ENCODE measurements at places on chromosomes 7 and 10.

GRCh38 chr10:113504423-113504822 lies 48.4 kb upstream of the HABP2 start:
- no peak for DNase-seq

- DNase-seq, result no peak
These were observed 155.7 kb upstream of the TMEM229A start for GRCh38 chr7:124188576-124188975.

DNA sequence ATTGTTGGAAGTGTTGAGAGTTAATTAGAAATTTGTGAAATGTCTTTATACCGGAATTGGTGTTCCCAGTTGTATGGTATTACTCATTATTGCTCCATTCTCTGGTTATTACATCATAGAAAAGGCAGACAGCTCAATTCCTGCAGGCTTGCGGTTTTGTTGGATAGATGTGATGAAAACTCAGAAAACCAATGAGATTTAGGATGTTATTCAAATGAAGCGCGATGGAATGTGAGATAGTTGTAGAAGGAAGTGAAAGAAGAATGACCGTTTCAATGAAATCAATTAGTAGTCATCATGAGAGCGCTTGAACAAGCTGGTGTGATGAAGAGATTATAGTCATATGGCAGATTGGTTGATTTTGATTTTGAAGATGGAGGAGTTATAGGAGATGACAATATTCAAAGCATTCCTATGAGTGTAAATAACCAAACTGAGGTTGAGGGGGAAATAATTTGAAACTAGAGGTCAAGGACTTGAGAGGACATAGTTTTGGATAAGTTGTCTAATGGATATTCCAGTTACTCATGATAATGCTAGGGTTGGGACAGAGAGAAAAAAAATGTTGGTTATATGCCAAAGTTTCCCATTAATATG lies 991.5 kb downstream of the NRG3 start:
- no peak for DNase-seq

- DNase-seq, result no peak
These were observed 406.1 kb downstream of the PARD3 start for GRCh38 chr10:34408956-34409355.

GRCh38 chr7:29105191-29105590 lies 41.1 kb downstream of the CPVL start:
- DNase-seq, result no peak

DNA sequence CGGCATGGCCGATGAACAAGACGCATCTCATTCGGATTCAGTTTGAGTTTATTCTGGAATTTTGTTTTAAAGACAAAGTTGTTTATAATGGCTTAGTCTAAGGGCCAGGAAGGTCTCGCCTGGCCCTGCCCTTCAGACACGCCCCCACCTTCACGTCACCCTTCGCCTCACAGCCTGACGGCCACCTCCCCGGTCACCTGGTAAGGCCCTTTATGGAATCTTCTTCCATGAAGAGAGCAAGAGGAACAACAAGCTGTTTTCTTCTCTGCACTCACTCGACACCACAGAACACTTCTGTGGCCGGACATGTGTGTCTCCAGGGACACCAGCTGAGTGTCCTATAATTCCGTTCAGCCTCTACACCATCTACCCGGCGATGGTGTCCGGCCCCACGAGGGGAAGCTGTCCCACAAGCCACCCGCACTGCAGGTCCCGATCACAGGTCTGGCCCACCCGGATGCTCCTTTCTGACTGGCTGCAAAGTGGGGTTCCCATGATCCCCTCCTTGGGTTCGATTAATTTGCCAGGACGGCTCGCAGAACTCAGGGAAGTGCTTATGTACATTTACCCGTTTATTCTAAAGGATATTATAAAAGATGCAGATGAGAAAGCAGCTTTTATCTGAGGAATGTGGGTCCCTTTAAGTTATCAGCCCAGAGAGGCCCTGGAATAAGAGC lies 17.4 kb upstream of the KNDC1 start:
- no peak for DNase-seq

GRCh38 chr10:79142064-79142491 lies 73.3 kb downstream of the ZMIZ1 start:
- DNase-seq, result peak; percentile 47

DNA sequence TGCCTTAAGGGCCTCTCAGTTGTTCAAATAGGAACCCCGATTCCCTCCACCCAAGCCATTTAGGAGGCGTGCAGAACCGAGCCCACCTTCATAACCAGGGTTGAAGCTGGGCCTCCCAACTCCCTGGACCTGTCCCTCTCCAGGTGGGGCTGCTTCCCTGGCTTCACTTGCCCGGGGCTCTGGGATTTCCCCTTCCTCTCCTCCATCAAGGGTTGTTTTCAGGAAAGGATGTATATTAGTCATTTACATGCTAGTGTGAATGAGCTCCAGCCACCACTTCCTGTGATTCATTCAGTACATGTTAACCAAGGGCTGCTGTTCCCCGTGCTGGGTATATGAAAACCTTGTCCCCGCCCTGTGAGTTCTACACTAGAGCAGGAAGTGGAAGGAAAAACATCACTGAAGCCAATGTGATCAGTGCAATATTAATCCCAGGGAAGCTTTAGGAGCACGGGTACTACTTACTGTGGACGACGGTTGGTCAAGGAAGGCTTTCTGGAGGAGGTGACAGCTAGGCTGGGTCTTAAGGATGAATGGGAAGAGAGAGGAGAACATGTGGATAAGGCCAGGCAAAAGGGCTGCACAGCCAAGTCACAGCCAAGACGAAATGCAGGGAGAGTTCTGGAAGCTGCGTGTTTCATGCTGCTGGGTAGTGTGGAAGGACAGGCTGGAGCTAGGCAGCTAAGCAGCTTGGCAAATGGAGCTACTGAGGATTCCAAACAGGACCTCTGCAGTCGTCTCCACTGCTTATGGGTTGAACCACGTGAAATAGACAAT lies 150.1 kb upstream of the SHH start:
- peak; percentile 97 for DNase-seq

DNA sequence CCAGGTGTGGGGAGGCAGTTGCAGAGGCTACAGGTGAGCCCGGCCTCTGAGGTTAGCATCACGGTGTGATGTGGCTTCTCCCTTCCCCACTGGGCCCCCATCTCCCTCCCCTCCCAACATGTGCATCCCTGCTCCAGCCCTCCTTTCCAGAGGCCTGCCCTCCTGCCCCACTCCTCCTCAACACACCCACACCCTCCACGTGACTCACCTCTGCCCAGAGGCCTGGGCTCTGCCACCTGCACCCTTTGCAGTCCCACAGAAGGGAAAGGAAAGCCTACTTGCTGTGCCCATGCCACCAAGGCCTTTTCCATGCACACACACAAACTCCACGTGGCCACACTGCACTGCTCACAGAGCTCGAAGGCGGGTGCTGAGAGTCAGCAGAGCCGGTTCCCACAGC lies 500.6 kb upstream of the FOXK1 start:
- no peak for DNase-seq

DNA sequence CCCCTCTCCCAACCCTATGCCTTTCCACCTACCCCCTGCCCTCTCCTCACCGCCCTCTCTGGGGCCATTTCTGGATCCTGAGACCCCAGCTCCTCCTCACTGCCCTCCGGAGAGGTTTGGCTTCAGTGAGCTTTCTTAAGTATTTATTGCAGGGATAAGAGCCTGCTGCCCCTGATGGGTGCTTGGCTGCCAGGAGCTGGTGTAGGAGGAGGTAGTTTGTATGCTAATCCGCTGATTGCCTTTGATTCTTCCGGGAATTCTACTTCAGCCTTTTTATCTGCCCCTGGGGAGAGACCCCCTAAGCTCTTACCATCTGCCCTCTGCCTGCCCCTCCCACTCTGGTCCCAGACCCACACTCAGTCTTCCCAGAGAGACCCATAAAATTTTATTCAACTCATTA lies 263.5 kb upstream of the PODXL start:
- DNase-seq, result no peak

DNA sequence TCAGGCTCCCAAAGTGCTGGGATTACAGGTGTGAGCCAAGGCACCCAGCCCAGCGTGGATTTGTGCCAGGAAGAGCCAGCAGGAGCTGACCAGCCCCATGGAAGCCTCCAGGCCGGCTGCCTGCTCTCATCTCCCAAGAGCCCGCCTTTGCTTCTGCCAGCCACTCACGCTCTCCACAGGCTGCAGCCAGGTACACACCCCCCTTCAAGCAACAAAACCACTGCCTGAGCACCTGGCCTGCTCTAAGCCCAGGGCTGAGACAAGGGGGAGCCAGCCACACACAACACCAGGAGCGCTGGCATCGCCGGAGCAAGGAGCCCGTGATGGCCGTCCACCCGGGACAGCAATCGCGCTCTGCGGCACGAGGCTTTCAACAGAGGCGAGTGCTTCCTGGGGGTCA lies 34.5 kb downstream of the MAD1L1 start:
- DNase-seq, result no peak

- DNase-seq, result no peak
These were observed 125.4 kb upstream of the SORCS3 start for GRCh38 chr10:104515678-104516199.

DNA sequence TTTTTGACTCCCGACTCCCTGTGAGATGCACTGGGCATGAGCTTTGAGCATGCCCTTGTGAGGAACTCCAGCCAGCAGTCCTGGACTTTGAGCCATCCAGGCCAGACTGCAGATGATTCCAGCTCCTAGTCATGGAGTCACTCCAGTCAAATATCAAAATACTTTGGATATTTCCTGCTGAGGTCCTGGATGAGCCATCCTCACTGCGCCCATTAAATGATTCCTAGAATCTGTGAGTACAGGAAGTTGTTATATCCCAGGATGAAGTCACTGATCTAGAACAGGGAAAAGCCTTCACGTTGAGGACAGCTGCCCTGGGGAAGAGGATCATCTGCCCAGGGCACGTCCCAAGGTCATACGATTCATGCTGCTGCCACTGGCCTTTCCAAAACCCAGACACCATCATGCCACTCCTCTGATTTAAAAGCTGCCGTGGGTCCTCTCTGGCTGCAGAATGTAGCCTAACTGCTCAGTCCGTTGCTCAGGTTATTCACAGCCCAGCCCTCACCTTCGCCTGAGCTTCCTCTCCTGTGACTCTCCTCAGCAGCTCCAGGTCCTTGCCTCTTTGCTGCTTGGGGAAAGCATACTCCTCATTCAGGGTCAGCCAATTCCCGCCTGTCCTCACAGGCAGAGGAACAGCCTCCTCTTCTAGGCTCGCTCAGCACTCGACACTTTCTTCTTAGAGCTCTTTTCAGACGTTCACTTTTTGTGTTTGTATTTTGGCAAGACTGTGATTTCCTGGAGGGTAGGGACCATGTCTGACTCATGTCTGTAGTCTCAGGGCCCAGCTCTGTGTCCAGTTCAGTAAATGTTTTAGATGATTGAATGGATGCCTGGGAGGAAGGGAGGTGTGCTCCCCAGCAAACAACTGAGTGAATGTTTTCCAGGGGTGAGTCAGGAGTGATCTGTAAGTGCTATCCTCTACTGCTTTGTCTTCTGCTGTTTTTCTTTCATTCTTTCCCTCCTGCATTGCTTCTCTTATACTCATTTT lies 157.8 kb downstream of the SNX10 start:
- DNase-seq, result peak; percentile 93

DNA sequence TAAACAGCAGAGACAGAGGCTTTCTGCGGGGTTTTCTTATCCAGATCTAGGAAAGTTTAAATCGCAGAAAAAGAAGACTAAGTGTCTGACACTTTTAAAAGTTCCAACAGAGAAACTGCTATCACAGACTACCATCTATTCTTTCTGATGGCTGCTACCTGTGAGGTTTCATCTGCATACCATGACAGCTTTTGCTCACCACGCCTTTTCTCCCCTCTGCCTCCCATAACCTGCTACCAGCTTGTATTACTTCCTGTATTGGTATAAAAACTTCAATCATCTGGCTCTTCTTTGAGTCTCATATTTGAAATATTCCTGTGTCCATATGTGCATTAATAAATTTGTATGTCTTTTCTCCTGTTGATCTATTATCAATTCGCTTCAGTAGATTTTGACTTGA lies 34.1 kb upstream of the RTKN2 start:
- no peak for DNase-seq

DNA sequence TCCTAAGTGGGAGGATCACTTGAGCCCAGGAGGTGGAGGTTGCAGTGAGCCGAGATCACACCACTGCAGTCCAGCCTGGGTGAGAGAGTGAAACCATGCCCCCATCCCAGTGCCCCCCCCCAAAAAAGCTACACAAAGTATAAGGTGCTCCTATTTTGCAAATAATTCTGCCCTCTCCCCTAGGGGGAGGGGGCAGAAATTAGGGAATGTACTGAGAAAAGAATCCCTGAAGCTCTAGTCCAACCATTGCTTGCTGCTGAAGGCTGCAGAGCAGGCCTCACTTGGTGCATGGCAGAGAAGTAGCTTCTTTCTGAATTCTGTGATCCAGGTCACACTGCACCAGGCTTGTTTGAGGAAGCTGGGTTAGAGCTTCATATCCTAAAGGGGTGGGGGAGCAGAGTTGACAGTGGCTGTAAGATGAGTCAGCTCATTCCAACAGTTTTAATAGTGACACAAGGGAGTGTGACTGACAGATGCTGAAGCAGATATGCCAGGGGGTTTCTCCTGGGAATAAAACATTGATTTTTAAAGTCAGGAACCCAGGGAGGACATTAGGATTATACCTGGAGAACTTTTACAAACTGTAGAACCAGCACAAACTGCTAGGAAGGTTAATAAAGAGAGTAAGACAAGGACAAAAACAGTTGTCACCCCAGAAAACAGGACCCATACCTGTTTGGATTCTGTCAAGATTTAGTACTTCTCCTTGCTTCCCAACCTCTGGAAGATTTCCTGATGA lies 32.8 kb upstream of the STRIP2 start:
- peak; percentile 46 for DNase-seq

DNA sequence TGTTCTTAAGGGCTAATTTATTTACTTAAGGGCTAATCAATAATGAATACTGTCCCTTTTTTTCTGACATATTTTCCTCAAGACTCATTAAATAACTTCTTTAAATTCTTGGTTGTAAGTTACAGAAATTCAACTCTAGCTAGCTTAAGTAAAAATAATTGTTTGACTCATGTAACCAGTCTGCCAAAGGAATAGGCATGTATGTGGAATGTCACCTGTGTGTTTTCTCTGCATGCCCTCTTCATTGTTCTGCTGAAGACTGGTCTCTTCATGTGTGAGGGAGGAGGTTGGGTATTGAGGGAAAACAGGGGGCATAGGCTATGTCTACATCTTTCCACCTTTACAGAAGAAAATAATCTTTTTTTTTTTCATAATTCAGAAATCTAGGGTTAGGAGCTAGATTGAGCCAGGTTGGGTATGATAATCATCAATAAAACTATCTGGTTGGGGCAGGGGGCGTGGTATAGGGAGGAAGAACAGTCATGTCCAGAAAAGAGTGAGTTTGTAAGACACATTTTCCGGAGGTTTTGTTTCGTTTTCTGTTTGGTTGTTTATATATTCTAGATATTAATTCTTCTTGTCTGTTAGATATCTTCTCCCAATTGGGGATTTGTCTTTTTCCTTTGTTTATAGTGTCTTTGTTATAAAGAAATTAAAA lies 37.9 kb downstream of the EXOC4 start:
- DNase-seq, result no peak

Data from Daoy (cell line).